G401 (cell line): ENCODE measurements at places on chromosomes 12 and 14.

GRCh38 chr14:101250948-101251811, 310.1 kb upstream of the DIO3 start:
- DNase-seq, result no peak

DNA sequence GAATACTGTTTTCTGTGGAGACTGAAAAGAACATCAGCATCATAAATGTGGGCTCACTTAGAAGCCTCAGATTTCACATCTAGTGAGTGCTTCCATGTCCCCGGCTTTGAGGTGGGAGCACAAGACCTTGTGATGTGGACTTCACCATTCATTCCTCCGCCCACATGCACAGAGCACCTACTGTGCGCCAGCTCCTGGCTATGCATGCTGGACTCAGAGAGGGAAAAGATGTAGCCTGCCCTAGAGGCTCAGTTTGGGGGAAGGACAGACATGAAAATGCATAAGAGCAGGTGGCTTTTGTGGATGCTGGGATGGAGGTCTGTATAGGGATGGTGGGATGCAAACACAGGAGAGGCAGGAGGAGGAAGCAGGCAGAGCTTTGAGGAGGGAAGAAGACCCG, 65.0 kb downstream of the SERPINA3 start:
- no peak for DNase-seq

GRCh38 chr12:2324387-2324786, 271.6 kb downstream of the CACNA1C start:
- DNase-seq, result peak; percentile 67

- no peak for DNase-seq
These were observed 9.9 kb downstream of the SERPINA10 start for GRCh38 chr14:94282991-94283723.

DNA sequence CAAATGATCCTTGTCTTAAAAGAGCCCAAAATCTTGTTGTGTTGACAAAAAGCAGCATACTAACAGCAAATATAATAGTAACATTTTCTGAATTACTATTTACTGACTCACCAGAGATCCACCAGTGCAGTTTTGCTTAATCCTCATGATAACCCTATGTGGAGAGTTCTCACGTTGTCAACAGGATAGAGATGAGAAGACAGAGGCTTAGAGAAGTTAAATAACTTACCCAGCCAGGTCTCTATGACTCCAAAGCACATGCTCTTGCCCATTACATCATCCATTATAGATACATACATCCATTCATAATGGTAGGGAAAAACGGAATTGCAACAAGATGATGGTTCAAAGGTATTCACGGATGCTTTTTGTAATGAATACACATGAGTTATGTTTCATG, 111.9 kb downstream of the PAX9 start:
- DNase-seq, result no peak

GRCh38 chr12:92879698-92880322, 49.3 kb downstream of the EEA1 start:
- no peak for DNase-seq

GRCh38 chr12:104736307-104736706, 221.8 kb downstream of the SLC41A2 start:
- DNase-seq, result no peak

DNA sequence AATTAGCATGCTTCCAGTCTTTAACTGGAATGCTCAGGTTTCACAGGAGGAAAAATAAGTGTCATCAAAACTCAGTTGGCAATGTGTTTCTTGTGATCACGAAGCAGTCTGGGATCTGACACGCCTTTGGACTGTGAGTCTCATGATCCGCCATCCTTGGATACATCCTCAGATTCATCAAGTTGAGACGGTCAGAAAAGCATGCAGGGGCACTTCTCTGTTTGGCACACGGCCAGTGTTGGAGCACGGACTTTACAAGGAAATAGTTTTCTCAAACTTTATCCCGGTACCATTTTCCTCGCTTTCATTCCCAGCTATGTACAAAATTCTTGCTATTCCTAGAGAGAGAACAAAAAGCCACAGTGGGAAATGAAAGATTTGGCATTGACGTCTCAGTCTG, 88.4 kb upstream of the PARP11 start:
- DNase-seq, result no peak

GRCh38 chr14:28651148-28651547, 115.4 kb upstream of the FOXG1 start:
- DNase-seq, result no peak

DNA sequence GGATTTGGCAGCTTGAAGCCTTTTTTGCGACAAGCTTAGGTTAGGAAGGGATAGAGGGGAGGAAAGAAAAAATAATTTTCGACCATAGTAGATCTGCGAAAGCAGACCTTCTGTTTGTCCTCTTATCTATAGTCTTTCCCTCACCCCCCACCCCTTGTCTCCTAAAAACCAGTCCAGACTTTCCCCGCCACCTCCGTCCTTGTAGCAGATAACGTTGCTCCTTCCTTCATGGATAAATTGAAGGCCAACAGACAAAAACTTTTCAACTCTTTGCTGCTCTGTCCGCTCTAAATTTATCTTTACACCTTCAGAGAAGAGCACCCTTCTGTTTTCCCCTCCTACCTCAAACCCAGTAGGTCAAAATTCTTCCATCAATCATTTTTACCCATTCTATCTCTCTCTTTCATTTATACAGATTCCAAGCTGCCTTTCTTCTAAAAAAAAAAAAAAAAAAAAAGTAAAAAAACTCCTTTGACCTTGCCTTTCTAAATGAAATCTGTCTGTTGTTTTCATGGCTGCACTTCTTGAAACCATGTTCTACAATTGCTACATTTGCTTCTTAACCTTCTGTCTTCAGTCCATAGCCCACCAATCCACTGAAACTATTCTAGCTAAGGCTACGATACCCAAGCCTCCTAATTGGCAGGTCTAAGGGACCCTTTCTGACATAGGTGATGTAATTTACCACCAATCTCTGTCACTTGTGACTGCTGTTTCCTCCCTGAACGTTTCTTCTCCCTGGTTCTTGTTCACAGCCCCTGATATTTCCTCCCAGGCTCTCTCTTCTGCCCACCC, 11.1 kb upstream of the NEMF start:
- peak; percentile 51 for DNase-seq

DNA sequence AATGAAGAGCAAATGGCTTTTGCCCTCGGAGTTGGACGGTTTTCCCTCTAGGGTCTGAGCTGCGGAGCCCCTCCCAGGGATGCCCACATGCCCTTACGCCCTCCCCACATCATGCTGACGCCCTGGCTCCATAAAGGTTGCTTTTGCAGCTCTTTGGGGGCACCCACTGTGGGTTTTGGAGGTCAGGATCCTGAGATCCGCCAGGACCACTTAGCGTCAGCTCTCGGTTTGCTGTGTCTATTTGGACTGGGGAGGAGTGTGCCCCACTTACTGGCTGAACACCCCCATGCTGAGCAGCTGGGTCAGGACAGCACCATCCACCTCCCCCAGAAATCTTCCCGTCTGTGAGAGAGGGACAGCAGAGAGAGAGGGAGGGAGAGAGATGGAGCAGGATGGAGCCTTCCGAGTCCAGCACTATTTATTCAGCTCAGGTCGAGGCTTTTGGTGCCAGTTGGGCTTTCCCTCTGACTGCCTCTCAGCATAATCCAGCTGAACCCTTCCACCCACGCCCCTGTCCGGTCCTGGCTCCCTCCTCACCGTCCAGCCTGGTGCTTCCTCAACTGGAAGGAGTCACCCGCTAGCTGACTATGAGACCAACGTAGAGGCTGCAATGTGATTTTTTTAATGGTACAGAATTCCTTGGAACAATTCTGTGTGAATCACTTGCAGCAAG, 18.9 kb upstream of the LRTM2 start:
- no peak for DNase-seq

GRCh38 chr14:50360851-50361250, 35.8 kb downstream of the CDKL1 start:
- DNase-seq, result no peak

DNA sequence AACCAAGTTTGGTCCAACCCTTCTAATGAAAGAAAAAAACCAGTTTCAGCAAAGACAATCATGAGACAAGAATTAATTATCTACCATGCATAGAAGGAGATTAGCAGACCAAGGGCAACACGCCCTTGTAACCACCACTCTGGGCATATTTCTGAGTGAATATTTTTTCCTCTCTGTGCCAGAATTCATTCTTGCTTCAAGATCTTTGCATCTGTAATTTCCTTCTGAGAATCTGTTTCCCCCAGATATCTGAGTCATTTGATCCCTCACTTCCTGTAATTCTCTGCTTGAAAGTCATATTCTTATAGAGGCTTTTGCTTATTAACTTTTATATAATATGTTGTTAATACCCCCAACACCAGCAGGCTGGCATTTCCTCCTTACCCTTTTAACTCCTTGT, 243.7 kb downstream of the SLC16A7 start:
- DNase-seq, result no peak

DNA sequence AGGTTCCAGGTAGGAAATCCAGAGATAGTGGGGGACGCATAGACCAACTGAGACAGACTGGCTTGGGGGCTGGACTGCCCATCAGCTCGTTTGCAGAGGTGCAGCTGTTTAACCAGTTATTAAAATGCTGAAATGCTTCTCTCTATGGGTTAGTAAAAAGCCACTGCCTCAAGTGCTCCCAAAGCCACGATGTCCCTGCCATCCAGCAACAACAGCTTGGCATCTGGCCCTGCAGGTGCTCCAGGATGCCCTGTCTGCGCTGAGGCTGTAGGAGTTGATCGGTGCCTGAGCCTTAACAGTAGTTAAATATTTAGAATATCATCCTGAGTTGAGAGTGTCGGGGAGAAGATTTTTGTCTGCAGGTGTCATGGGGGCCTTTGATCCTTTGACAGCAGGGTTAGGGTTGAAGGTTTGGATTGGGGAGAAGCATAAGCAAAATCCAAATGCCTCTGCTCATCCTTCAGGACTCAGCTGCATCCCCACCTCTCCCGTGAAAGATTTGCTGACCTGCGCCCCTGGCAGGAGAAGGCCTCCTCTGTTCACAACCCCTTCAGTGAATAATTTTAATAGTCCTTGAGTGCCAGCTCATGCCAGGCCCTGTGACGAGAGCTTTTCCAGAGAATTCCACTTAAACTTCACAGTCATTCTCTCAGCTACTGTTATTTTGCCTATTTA, 127.3 kb upstream of the PWP1 start:
- DNase-seq, result no peak

DNA sequence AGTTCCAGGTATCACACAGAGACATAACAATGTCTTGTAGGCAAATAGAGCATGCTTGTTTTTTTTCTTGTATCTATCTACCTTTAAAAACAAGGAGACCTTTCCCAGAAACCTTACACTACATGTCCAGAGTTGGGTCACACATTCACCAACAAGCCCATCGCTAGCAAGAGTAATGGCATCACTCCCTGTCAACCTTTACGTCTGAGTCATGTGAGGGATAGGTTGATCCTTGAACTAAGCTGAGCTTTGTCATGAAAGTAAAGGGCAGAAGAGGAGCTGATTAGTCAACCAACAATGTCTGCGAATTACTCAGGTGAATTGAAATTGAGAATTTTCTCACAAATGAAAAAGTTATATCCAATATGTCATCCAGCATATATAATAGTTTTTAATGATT, 219.4 kb downstream of the CNTN1 start:
- no peak for DNase-seq

DNA sequence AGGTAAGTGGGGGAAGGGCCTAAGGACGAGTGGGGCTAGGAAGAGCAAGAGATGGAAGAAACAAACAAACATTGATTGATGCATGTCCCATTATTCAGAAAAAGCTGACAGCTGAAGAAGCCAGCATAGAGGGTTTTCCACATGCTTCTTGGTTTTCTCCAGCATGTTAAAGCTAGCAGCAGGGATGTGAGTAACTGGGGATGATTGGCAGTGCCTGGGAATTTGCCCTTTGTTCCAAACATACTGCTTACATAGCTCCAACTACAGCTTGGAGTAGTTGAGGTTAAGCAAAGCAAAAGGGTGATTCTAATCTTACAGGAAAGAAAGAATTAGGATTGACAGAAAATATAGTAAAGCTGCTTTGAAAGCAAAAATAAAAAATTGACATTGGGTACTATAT, 68.0 kb upstream of the IFNG-AS1 start:
- no peak for DNase-seq

- no peak for DNase-seq
These were observed 1.7 kb downstream of the EVL start for GRCh38 chr14:100066962-100067361.

GRCh38 chr14:104774453-104775072, 21.0 kb downstream of the AKT1 start:
- no peak for DNase-seq

- no peak for DNase-seq
These were observed 240 bp downstream of the BTG1 start for GRCh38 chr12:92145481-92145730.
